Mucosa of descending colon (tissue), 3 donors: ENCODE measurements at places on chromosomes 13 and 19. TPM values are rescaled to one million over a fixed set of nuclear protein-coding genes. Genes with fewer than 3 reads are reported as not detected.

DNA sequence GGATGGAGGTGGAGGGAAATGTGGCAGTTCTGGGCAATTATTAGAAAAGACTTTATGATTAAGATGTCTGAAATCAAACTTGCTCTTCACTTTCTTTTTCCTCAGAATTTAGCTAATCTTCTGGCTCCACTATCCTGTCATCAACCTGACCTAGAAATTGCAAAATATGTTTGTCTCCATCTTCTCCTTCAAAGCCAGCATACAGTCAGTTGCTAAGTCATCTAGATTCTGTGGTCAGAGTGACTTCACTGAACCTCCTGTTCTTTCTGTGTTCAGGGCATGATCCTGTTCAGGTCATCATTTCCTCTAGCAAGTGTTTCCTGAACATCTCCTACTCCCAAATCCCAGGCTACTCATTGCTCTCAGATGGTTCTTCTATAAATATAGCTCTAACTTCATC, 10.8 kb upstream of the CCNA1 start:
- DNase-seq: no peak

DNA sequence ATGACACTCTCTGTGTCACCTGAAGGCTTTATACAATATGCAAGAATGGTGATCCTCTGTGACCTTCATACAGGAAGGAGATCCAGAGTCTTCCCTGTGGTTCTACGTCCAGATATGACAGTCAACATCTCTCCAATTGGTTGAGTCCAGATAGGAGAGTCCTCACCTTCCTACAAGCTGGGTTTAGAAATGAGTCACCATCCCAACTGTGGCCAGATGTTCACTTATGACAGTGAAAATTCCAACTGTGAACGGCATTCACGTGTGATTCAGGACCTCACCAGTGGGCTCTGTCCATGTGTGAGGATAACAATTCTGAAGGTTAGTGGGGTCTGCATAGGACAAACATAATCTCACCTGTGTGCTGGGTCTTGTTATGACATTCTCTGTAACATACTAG, 52.5 kb upstream of the ZNF728 start:
- DNase-seq: no peak

DNA sequence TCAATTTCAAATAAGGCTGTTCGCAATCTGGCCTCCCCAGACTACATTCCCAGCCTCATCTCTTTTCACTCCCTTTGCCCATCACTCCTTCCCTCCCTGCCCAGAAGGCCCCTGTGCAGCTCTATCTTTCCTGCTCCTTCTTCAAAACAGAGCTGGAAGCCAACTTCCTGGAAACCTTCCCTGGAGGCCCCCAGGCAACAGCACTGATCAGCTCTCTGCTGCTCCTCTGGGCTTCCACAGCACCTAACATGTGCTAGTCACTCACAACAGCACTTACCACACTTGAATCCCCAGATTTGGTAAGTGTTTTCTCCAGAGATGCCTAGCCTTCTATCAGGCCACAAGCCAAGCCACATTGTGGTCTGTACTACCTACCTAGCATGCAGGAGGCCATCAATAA, 9.5 kb downstream of the SMAD9 start:
- no peak for DNase-seq

The PRR19 gene
- total RNA-seq: not detected

DNA sequence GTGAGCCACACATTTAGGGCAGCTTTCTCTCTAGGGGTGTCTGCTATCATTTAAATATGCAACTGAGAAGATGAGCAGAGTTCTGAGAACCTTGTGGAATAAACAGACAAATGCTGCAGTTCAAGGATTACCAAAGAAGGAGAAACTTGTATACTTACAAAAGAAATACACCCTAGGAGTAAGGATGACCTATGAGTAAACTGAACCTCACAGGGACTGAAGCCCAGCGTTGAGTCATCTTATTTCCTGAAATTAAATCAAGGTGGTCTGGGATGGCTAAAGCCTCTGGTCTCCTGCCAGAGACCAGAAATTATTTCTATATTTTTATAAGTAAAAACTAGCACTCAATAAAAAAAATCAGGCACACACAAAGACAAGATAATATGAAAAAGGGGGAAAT, 40.1 kb downstream of the FAM216B start:
- no peak for DNase-seq
